NCI-H2107 (cell line): ENCODE measurements at places on chromosomes 3 and 15.

GRCh38 chr15:89479173-89479572 is 17.2 kb downstream of the RHCG start:
- DNase-seq = no peak

- DNase-seq = no peak
These were observed 75.6 kb upstream of the SNTN start for GRCh38 chr3:63576846-63577245.

DNA sequence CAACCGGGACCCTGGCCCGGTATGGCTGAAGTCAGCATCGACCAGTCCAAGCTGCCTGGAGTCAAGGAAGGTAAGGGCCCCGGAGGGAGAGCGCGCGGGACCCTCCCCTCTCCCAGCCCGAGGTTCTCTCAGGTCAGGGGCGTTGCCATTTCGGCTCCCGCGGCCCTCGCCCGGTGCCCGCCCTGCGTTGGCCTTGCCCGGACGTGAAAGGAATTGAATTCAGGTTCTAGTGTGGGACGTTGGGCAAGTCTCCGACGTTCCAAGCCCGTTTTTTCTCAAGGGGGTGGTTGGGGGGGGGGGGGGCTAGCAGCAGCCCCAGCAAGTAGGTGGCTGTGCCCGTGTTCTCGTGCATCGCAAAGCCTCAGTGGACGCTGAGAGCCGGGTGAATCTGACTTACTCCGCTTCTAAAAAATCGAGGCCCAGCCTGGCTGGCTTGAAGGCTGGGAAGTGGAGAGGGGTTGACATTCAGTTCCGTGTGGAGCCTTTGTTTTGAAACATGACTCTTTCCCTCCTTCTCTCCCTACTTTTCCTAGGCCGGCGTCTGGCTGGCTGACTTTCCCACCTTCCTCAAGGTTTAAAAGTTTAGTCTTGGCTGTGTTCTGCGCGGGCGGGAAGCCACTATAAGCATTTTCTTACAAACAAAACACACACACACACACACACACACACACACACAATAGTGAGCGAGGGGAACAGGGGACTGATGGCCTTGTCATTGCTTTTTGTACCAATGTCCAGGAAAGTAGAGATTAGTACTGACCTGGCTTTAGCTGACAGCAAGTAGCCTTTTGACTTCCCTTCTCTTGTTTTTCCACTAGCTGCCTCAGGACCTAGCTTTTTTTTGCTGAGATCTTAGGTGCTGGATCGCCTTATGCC is at the start of gene UTS2B:
TSS of gene UTS2B (minus strand) at position 873 of the 876 bp plus-strand sequence. CDS start 48,337 bp downstream, outside the sequence.
- DNase-seq = peak; percentile 67

GRCh38 chr15:76939715-76940114 is 8.2 kb downstream of the RCN2 start:
- no peak for DNase-seq

DNA sequence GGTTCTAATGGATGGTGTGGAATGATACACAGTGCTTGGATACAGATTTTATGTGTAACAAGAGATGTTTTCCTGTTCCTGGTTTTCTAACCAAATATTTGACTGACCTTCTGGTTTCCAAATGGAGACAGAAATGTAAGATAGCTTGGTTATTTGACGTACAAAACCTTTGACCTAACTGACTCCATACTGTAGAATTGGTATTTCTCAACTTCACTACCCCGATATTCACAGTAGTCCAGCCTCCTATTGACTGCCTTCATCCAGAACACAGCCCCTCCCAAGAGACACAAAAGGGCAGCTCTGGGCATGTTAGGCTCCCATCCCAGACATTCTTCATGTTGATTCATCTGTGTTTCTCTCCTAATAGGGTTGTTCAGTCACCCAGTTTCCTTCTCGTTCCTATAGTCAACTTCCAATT is 33.4 kb downstream of the MYO1E start:
- DNase-seq = no peak

GRCh38 chr15:82263350-82263749 is 732 bp downstream of the SAXO2 start:
- no peak for DNase-seq

GRCh38 chr3:106379251-106379750 is 510.5 kb upstream of the CBLB start:
- DNase-seq = no peak

DNA sequence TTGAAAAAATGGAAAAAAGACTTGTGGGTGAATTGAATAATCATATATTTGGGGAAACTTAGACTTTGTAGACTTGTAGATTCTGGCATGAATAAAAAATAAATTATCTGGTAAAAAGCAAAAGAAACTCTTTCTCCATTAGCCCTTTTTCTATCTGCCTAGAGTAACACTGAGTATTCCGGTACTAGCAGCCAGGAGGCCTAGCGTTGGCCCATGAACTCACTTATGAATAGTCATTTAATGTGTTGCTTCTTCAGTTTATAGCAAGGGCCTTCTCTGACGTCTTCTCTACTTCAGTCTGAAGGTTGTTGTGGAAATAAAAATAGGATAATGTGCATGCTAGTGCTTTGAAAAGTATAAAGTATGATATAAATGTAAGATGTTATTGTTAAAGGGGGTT is 851.2 kb upstream of the NR2F2 start:
- no peak for DNase-seq

DNA sequence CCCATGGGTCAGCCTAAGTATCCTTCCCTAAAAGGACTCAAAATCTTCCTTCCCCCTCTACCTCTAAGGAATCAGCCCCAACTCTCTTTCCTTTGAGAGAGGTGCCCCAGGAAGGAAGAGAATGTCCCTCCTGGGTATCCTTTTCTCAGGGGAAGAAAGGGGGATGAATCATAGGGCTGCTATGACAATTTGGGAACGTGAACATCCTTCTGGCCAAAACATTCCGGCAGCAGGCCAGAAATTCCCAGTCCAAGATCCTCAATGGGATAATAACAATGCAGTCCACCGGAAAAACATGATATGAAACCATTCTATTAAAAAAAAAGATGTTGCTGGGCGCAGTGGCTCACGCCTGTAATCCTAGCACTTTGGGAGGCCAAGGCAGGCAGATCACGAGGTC is 50.8 kb upstream of the CACNA2D3 start:
- no peak for DNase-seq

DNA sequence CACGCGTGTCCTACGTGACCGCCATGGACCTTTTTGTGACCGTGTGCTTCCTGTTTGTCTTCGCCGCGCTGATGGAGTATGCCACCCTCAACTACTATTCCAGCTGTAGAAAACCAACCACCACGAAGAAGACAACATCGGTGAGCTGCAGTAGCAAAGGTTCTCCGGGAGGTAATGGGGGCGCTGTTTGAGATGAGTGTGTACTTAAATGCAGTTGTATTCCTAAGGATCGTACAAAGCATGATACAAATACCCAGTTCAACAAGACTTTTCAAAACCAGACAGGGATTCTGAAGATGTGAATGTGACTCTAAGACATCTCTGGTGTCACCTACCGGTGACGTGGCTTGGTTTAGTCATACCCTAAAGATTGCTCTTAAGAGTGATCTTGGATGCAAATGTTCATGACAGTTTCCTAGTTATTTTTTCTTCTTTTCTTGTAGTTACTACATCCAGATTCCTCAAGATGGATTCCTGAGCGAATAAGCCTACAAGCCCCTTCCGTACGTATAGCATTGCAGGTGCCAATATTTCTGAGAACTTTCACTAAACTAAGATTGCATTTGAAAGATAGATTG is 556.6 kb downstream of the GABRG3 start:
- no peak for DNase-seq

DNA sequence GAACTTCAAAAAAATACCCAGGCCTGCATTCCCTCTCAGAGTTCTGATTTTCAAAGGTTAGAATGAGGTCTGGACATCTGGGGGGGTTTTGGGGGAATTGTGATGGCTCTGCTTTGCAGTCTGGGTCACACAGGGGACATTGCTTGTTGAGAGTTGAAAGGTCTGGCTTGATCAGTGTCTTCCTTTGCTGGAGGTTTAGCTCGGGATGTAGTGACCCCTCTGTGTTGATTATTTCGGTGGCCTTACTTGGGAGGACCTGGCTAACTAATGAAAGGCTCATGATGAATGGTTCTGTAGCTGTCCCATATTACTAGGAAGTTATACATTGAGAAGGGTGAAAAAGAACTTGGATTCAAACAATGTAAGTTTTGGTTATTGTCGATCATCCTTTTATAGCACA is 23.7 kb downstream of the TPM1 start:
- no peak for DNase-seq

- no peak for DNase-seq
These were observed 580.6 kb upstream of the ADAMTS9 start for GRCh38 chr3:65268426-65268825.

DNA sequence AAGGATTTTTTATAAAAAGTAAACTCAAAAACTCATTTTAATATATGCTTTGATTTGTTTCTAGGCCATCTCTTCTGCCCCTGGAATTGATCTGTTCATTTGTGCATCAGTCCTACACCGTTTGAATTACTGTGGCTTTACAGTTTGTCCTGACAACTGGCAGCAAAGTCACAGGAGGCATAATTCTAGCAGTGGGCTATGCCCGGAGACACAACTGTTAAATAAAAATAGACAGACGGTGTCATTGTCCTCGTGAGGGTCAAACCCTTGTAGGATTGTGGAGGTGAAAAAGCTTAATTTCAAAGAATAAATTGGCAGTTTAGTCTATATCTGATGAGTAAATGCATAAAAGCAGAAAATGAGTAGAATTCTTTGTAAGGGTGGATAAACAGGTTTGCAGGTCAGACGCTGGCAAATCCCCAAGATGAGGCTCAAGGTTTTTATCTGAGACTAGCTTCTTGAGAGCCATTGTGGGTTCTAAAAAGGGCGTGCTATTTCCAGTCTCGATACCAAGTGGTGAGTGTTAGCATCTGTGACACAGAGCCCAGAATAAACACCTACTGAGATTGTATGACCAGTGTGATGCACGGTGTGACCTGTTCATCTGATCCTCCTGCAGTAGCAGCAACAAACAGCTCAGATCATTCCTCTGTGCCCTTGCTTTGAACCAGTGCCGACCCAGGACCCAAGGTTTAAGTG is 51.5 kb upstream of the SLCO3A1 start:
- DNase-seq = no peak

GRCh38 chr15:68382286-68383007 is 49.5 kb downstream of the ITGA11 start:
- no peak for DNase-seq

GRCh38 chr15:91534976-91535375 is 318.5 kb upstream of the SLCO3A1 start:
- no peak for DNase-seq

GRCh38 chr3:158488670-158489069 is 82.3 kb upstream of the MLF1 start:
- no peak for DNase-seq

DNA sequence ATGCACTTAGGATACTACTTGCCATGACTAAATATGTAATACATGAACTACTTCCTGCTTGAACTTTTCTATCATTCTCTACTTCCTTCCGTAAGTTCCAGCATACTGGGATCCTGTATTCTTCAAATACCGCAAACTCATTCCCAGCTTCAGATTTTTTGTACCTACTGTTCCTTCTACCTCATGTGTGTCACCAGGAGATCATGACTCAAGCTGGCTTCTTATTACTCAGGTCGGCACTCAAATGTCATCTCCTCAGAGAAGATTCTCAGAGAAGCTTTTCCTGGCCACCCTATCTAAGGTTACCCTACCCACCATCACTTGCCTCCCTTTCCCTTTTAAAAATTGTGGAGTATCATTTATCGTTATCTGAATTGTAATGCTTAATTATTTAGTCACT is 66.7 kb downstream of the RFX7 start:
- no peak for DNase-seq
